ENCODE measurements at places on chromosomes 16 and 17.

- DNase-seq = no peak
Observed at GRCh38 chr16:11319529-11320146, 25.6 kb upstream of the RMI2 start.

- DNase-seq = no peak
Observed at GRCh38 chr17:5131146-5131715, 15.4 kb downstream of the USP6 start.

- DNase-seq = no peak
Observed at GRCh38 chr16:55040366-55041086, 109.9 kb downstream of the IRX5 start.

DNA sequence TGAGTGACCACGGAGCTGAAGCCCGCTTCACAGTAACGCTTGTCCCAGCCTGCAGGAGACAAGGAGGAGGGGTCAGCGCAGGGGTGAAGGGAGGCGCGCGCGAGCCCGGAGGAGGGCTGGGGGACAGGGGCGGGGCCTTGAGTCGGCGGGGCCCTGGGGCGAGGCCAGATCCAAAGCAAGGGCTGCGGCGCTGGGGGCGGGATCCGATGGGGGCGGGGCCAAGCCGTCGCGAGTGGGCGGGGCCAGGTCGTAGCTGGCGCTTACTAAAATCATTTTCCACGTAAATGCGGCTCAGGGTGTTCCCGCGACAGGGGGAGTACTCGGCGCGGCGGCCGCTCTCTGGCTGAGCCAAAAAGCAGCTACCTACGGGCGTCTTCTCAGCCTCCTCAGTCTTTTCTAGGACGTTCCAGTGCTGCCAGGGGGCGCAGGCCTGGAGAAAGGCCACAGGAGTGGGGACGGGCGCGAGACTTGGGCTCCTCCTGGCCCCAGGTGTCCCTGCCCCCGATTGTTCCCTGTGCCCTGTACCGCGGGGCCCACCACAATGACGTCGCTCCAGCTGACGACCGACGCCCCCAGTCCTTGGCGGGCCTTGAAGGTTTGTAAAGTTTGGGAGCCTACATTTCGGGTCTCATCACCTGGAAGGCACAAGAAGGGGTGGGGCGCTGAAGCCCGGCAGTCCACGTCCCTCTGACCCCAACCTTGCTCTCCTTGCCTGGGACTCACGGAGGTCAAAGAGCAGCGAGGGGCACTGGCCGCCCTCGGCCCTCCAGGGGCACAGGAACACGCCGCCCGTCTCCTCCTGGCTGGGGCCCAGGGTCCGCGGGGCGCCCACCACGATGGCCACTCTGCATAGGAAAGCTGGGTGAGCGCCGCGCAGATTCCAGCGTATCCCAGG, 3.9 kb downstream of the ITGA2B start:
- peak; percentile 94 for DNase-seq

- DNase-seq = no peak
Observed at GRCh38 chr16:82464187-82464586, 162.6 kb upstream of the CDH13 start.

GRCh38 chr16:27152121-27152520, 51.2 kb upstream of the KDM8 start:
- no peak for DNase-seq

DNA sequence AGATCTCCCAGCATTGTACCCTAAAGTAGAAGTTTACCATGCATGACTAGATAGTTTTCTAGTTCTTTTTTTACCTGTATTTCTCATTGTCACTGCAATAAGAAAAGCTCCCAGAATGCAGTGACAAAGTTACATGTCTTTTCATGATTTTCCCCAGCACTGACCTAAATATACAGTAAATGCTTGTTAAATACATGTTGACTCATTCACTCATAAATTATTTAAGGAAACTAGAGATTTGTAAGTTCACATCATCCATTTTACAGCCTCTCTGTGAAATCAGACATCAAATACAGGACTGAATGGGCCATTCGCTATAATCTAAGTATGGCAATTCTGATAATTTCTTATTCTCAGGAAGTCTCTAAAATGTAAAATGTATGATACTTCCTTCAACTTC, 258.9 kb upstream of the AXIN2 start:
- DNase-seq = no peak

DNA sequence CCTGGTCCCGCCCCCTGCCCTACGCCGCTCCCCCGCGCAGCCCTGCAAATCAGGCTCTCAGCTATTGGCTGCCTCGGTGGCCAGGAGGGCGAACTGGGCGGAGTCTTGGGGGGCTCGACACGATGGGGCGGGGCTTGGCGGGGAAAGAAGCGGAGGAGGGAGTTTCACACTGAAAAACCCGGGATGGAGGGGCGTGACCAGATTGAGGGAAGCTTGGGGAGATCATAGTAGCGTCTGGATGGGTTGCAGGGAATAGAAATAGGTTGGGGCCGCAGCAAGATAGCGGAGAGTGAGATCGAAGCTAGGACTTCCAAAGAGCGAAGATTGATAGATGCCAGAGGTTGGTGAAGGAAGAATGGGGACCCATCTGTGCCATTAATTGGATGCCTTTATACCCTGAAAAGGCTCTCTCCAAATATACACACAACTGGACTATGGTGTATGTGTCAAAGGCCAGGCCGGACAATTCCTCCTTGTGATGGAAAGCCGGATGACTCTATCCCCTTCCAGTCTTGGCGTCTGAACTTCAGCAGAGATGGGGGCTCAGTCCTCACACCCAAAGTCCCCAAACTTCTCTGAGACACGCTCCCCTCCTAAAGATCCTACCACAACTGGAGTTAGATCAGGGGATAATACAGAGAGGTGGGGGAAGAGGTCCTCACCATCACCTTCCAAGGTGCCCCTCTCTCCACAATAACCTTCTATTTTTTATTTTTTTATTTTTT, 376 bp upstream of the STAC2 start:
- peak; percentile 98 for DNase-seq

DNA sequence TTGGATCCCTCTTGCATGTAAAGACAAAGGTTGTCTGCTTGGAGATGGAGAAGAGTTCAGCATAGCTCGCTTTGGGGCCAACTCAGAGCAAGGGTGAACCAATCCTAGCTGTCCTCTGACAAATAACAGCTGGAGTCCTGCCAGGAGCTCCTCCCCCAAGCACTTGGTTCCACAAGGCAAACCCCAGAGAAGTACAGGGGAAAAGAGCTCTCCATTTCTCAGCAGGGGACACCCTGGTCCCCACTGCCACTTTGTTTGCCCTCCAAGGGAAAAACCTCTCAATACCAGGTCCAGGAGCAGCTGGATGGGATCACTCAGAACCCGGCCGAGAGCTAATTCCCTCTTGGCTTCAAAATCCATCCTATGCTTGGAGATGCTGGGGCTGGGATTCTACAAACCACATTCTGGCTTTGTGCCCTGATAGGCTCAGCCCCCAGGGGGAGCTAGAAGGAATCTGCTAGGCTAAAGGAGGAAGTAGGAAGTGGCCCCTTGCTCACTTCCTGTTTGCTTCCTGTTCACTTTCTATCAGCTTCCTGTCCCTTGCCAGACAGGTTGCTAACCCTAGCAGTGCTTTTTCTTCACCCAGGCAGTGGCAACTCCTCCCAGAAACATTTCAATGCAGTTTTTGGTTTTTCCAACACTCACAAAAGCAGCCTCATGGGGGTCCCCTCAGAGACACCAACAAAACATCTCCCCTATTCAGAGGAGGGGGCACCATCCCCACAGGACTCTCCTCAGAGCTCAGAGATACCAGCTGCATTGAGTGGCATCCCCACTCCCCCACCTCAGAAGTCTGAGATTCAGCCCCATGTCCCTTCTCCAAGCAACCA, 30.7 kb downstream of the CDRT4 start:
- DNase-seq = no peak

DNA sequence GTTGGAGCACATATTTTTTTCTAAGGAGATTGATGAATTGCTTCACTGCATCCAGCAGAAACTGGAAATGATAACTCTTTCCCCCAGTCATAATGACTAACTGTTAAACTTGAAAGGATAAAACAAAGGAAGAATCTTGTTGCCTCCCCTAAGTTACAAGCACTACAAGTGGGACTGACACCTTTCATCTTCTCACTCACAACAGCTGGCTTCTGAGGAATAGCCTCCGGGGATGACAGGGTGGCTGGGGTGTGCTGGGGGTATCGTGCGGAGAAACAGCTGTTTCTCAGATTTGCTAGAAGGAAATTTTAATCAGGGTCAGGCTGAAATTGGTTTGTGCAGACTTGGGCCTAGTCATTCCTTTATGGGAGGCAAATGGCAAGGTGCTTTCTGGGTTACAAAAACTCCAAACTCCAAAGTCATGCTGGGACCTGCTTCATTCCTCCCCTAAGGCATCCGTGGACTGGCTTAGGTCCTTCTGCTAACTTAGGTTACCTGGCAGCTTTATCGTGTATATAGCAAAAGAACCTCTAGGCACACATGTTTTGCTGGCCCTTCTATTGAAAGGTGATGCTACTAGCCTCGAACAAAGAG, 557.2 kb downstream of the TOX3 start:
- no peak for DNase-seq

DNA sequence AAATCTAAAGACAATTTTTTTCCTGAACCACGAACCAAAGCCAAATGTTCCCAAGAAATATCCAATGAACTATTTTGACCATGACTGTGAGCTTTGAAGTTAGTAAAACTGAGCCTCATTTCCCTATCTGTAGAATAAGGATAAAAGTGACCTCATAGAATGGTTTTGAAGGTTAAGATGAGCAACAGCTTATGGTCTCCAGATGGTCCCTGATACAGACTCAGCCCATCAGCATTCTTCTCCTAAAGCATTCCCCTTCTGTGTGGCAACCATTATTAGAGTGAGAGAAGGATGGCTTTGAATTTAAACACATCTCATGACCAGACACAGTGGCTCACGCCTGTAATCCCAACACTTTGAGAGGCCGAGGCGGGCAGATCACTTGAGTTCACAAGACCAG, 70.1 kb downstream of the COPRS start:
- no peak for DNase-seq

- peak; percentile 86 for DNase-seq
Observed at GRCh38 chr17:79188048-79188447, 113.4 kb downstream of the ENGASE start.

DNA sequence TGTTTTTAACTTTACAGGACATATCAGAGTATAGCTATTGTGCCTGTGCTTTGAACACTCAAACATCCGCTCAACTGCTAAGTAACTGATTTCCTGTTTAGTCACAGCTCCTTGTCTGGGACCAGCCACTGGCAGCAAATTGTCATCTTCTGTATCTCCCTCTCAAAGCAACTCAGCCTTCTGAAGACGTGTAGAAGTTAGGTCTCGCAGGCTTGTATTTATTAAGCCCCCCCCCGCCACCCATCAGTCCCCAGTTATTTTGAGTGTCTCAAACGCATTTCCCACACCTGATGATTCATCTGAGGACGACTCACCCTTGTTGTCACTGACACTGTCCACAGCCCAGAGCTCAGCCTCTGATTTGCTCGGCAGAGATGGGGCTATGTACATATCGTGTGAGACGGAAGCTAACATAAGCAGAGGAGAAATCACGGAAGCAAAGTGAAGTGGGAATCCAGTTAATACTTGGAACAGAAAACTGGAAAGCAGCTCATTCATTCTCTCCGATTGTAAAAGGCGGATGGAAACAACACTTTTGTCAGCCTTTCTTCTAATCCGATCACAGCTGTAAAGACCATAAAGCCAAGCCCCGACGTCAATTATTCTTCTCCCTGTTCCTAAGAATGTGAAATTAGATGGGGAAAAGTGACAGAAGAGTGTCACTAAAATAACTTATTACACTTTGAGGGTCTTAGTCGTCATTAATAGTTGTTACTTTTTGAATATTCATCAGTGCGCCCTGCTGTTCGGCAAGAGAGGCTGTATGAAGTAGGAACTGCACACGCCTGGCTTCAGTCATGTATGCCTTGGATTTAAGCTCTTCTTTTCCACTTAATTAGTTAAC, 64.2 kb downstream of the PITPNC1 start:
- DNase-seq = peak; percentile 73

- DNase-seq = peak; percentile 92
Observed at GRCh38 chr17:37047631-37048104, 98.9 kb downstream of the AATF start.

- DNase-seq = no peak
Observed at GRCh38 chr16:8585041-8585440, 5.3 kb downstream of the TMEM114 start.

DNA sequence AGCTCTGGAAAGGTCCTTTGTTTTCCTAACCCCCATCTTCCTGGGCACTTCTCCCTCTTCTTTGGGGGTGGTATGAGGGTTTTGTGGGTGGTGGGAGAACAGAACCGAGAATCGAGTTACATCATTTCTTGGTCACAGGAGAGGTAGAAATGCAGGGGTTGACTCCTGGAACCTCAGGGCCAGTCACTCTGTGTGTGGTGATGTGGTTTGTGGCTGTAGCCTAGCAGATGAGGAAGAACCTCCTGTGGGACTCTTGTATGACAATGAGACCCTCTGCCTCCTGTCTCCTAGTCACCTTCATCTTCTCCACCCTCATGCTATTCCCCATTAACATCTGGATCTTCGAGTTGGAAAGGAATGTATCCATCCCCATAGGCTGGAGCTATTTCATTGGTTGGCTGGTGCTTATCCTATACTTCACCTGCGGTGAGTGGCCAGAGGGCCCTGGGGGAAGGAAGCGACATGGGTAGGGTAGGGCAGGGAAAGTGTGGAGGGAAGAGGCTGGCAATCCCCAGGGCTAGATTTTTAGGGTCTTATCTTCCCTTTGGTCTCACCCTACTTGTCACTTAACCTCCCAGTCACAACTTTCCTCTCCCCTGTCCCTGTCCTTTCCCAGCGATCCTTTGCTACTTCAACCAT, 5.5 kb downstream of the ODF4 start:
- DNase-seq = no peak

DNA sequence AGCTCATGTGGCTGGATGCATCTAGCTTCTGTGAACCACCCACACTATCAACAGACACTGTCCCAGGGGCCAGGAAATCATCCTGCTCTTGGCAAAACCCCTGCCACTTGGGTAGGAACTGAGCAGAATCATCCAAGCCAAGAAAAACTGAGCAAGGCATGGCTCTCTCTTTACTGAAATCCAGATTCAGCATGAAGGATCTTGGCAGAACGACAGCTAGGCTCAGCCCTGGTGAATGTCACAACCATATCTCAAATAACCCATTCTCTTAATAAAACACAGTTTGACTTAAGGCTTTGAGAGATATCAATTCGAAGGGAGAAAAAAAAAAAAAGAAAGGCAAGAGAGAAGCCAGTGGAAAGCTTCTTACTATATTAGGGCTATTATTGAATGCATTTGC, 72.2 kb downstream of the MAF start:
- no peak for DNase-seq

GRCh38 chr17:83053021-83053681, 26.3 kb upstream of the METRNL start:
- DNase-seq = peak; percentile 24

GRCh38 chr17:82835122-82835521, 4.7 kb downstream of the ZNF750 start:
- DNase-seq = no peak

GRCh38 chr16:31063495-31063842, 10.6 kb downstream of the ZNF668 start:
- no peak for DNase-seq

- no peak for DNase-seq
Observed at GRCh38 chr16:1688807-1689560, 10.9 kb downstream of the JPT2 start.

DNA sequence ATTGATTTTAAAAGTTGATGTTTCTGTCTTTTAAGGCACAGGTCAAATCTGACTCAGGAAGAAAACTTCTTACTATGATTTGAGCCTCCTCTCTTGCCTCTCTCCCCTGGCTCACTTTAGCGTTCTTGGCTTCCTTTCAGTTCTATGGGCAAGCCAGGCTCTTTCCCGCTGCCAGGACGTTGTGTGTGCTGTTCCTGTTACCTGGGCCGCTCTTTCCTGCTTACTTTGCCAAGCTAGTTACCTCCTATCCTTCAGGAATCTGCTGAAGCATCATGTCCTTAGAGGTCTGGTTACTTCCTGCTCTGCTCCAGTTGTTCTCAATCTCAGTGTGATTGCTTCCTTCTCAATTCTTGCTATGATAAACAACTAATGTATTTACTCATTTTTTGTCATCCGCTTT, 1108.5 kb upstream of the EEF2KMT start:
- no peak for DNase-seq
